ENCODE measurements at places on chromosomes 7 and 10. TPM values are rescaled to one million over a fixed set of nuclear protein-coding genes. Genes with fewer than 3 reads are reported as not detected.

GRCh38 chr7:138460176-138460648 lies at the start of gene TRIM24:
Gene TRIM24 (plus strand): TSS chr7:138460259. CDS start chr7:138460549, 290 bp downstream.
- no peak for DNase-seq
- peak within 1 kb of the TSS; percentile 84 for H3K4me3 ChIP-seq
- peak within 1 kb of the TSS; percentile 95 for H3K27ac ChIP-seq
- peaks cover 23% of the 10 kb centered on the region for H3K4me1 ChIP-seq

GRCh38 chr10:33373263-33373662 lies 38.8 kb upstream of the NRP1 start:
- no peak for DNase-seq
- no peaks in the 10 kb centered on the region for H3K36me3 ChIP-seq
- no peaks in the 10 kb centered on the region for H3K4me1 ChIP-seq
- no peak overlapping the region for H3K27ac ChIP-seq

- no peaks in the 10 kb centered on the region for H3K36me3 ChIP-seq
- no peaks in the 10 kb centered on the region for H3K27me3 ChIP-seq
- no peaks in the 10 kb centered on the region for H3K4me1 ChIP-seq
- H3K4me3 ChIP-seq: no peak overlapping the region
- H3K27ac ChIP-seq: no peak overlapping the region
- no peak for DNase-seq
Measured at GRCh38 chr10:36271627-36272340, 629.7 kb upstream of the FZD8 start.

DNA sequence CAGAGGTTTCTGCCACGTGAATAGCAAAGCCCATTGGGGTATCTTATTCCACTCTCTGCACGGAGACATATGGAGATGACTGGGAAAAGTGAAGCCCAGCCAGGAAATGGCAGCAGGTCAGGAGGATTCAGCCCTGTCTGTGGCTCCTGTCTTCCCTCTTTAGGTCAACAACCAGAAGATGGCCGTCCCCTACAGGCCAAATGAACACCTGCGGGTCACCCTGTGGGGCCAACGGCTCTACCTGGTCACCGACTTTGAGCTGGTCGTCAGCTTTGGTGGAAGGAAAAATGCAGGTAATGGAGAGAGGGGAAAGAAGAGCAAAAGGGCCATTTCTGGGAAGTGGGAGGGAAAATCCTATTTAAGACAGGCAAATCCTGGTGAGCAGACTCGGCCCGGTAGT lies 38.3 kb downstream of the EPHB4 start:
- H3K27ac ChIP-seq: no peak overlapping the region
- no peak overlapping the region for H3K4me3 ChIP-seq
- H3K27me3 ChIP-seq: no peaks in the 10 kb centered on the region
- H3K4me1 ChIP-seq: no peaks in the 10 kb centered on the region
- no peaks in the 10 kb centered on the region for H3K36me3 ChIP-seq
- DNase-seq: no peak

- no peaks in the 10 kb centered on the region for H3K36me3 ChIP-seq
- no peak overlapping the region for H3K4me3 ChIP-seq
- DNase-seq: no peak
- H3K4me1 ChIP-seq: no peaks in the 10 kb centered on the region
- H3K27me3 ChIP-seq: no peaks in the 10 kb centered on the region
Measured at GRCh38 chr7:156347132-156347531, 293.4 kb upstream of the RNF32 start.

- no peaks in the 10 kb centered on the region for H3K36me3 ChIP-seq
- no peaks in the 10 kb centered on the region for H3K4me1 ChIP-seq
- H3K27ac ChIP-seq: no peak overlapping the region
- no peak overlapping the region for H3K4me3 ChIP-seq
- no peaks in the 10 kb centered on the region for H3K27me3 ChIP-seq
Measured at GRCh38 chr10:82394122-82394521, 519.1 kb downstream of the NRG3 start.

DNA sequence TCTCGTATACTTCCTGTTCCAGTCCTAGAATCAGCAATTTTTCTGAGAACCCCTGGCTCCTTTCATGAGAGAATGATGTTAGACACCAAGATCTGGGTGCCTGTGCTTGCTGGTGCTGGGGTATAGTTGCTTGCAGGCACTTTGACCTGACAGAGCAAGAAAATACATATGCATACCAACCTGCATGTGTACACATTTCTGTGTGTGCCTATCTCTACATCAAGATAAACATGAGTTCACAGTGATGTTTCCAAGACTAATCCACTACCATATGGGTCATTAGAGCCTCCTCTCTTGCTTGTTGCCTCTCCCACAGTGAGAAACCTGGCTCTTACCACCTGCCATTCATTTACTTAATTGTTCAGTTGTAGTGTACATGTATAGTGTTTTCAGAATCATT lies 229.1 kb upstream of the IGFBP3 start:
- H3K36me3 ChIP-seq: no peaks in the 10 kb centered on the region
- no peaks in the 10 kb centered on the region for H3K4me1 ChIP-seq
- H3K4me3 ChIP-seq: no peak overlapping the region
- H3K27ac ChIP-seq: no peak overlapping the region

- H3K4me3 ChIP-seq: no peak overlapping the region
- no peaks in the 10 kb centered on the region for H3K36me3 ChIP-seq
- H3K27ac ChIP-seq: no peak overlapping the region
- DNase-seq: no peak
- no peaks in the 10 kb centered on the region for H3K4me1 ChIP-seq
- H3K27me3 ChIP-seq: no peaks in the 10 kb centered on the region
Measured at GRCh38 chr10:99461230-99461629, 30.8 kb upstream of the GOT1 start.

- no peaks in the 10 kb centered on the region for H3K27me3 ChIP-seq
- H3K4me1 ChIP-seq: peaks cover 32% of the 10 kb centered on the region
- no peaks in the 10 kb centered on the region for H3K36me3 ChIP-seq
- no peak for DNase-seq
Measured at GRCh38 chr7:121001234-121001906, 12.9 kb downstream of the CPED1 start.

DNA sequence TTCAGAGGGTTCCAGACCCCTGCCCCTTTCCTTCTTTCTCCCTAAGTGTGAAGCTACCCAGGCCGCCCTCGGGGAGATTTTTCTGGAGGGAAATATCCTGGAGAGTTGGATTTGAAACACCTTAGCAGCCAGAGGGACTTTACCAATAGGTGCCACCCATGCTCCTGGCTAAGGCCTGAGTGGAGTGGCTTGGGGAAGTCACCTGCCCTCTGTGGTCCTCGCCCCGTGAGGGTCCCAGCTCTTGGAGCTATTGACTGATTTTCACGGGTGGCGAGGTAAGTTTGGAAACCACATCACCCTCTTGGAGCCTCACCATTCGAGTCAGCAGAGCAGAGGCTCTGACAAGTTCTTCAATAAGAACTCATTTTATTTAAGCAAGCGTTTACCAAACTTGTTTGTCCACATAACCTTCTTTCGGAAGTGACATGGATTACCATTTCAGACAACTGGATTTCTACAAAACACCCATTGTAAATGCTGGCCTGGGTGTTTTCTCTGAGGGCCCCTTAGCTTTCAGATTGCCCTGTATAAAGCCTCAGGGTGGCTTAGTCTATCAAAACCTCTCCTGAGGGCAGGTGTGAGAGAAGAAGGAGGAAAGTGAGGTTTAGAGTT lies 20.4 kb downstream of the AQP1 start:
- H3K27ac ChIP-seq: no peak overlapping the region
- no peaks in the 10 kb centered on the region for H3K4me1 ChIP-seq
- no peak for DNase-seq
- no peak overlapping the region for H3K4me3 ChIP-seq

GRCh38 chr7:135160098-135160857 lies 10.2 kb downstream of the CYREN start:
- no peak overlapping the region for H3K4me3 ChIP-seq
- peaks cover 34% of the 10 kb centered on the region for H3K4me1 ChIP-seq
- H3K36me3 ChIP-seq: no peaks in the 10 kb centered on the region
- peak overlapping the region; percentile 56 for H3K27ac ChIP-seq
- DNase-seq: no peak

GRCh38 chr7:69844264-69844868 lies 246.1 kb downstream of the AUTS2 start:
- no peaks in the 10 kb centered on the region for H3K36me3 ChIP-seq
- no peak for DNase-seq
- H3K4me1 ChIP-seq: peaks cover 18% of the 10 kb centered on the region
- no peaks in the 10 kb centered on the region for H3K27me3 ChIP-seq
- H3K4me3 ChIP-seq: no peak overlapping the region

DNA sequence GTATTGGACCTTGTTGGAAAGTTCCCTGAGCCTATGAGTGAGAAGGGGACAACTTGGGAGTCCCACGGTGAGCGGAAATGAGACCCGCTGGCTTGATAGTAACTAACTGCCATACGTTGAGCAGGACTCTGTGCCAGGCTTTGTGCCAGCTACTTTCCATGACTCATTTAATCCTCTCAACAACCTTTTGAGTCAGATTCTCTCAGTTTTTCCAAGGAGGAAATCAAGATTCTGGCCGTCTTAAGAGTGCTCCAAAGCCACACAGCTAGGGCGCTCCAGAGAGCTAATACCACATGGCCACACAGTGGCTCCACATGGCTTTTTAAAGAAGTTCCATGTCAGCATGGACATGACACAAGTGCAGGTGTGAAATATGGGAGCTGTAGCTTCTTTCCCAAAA lies 55.7 kb downstream of the NOD1 start:
- H3K27ac ChIP-seq: no peak overlapping the region
- no peaks in the 10 kb centered on the region for H3K4me1 ChIP-seq
- DNase-seq: no peak
- no peak overlapping the region for H3K4me3 ChIP-seq

GRCh38 chr7:12975412-12975811 lies 288.0 kb downstream of the ARL4A start:
- H3K36me3 ChIP-seq: no peaks in the 10 kb centered on the region
- no peak overlapping the region for H3K27ac ChIP-seq
- no peaks in the 10 kb centered on the region for H3K4me1 ChIP-seq
- no peak overlapping the region for H3K4me3 ChIP-seq
- no peaks in the 10 kb centered on the region for H3K27me3 ChIP-seq

- H3K27ac ChIP-seq: no peak overlapping the region
- H3K4me1 ChIP-seq: no peaks in the 10 kb centered on the region
- DNase-seq: no peak
- no peak overlapping the region for H3K4me3 ChIP-seq
Measured at GRCh38 chr10:25682203-25682851, 251.7 kb upstream of the MYO3A start.

DNA sequence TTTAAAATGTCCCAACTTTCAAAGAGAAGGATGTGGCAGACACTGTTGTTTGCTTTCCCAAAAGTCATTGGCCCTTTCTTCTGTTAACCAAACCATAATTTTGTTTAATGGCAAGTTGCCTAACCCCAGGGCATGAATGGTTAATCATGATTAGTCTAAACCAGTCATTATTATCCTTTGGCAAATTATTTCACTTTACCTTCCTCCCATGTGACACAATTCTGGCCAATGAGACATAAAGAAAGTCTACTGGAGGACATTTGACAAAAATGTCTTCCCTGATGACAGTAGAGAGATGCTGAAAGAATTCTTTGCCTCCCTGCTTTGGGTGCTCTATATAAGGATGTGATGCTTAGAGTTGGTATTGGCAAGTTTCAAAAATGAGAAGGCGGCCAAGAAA lies 101.9 kb downstream of the PODXL start:
- H3K4me1 ChIP-seq: no peaks in the 10 kb centered on the region
- H3K27ac ChIP-seq: no peak overlapping the region
- H3K27me3 ChIP-seq: no peaks in the 10 kb centered on the region
- no peaks in the 10 kb centered on the region for H3K36me3 ChIP-seq
- no peak for DNase-seq
- H3K4me3 ChIP-seq: no peak overlapping the region

DNA sequence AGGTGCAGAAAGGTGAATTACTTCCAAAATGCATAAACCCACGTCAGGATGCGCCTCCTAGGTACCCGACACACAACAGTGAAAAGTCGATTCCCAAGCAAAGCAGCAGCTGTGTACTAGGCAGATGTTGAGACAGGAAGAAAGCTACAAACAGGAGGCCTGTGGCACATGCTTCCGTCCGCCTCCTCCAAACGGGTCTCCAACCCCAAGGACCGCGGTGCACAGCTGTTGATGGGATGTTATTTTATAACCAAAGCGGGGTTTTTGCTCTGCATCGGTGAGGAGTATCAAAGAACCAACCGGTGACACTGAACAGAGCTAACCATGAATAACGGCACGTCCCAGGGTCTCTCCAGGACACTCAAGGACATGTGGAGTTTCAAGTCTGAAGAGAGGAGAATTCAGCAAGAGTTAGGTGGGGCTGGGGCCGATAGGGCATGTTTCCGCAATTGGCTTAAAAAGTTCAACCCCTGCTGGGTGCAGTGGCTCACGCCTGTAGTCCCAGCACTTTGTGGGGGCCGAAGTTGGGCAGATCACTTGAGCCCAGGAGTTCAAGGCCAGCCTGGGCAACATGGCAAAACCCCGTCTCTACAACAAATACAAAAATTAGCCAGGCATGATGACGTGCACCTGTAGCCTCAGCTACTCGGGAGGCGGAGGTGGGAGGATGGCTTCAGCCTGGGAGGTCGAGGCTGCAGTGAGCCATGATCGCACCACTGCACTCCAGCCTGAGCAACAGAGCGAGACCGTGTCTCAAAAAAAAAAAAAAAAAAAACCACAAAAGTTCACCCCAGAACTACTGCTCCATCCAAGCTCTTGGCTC lies 108.0 kb downstream of the SMURF1 start:
- H3K4me1 ChIP-seq: peaks cover 6% of the 10 kb centered on the region
- H3K27me3 ChIP-seq: no peaks in the 10 kb centered on the region

DNA sequence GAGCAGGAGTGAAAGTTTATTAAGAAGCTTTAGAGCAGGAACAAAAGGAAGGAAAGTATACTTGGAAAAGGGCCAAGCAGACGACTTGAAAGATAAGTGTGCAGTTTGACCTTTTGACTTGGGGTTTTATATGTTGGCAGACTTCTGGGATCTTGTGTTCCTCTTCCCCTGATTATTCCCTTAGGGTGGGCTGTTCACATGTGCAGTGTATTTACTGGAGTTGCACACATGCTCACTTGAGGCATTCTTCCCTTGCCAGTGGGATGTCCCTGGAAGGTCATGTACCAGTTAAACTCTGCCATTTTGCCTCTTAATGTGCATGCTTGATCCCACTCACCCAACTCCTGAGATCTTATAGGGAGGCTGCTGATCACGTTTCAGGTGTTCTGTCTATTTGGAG lies 23.4 kb upstream of the ARHGAP12 start:
- no peak overlapping the region for H3K27ac ChIP-seq
- peaks cover 5% of the 10 kb centered on the region for H3K4me1 ChIP-seq
- no peaks in the 10 kb centered on the region for H3K27me3 ChIP-seq
- H3K36me3 ChIP-seq: no peaks in the 10 kb centered on the region

DNA sequence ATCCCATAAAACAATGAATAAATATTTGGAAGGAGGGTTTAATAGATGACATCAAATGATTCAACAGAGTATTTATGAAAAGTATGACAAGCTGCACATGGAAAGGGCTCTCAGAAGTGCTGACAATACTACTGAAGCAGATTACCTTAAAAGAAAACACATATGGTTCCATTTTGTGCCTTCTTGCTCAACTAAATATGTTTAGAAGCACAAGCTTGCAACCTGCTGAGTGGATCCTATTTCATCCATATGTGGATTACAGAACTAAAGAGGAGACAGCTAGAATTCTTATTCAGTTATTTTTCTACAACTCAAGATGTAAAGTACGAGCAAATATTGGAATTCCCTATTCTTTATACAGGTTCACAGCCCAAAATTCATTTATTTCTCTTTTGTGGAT lies 340.6 kb downstream of the TFEC start:
- no peaks in the 10 kb centered on the region for H3K4me1 ChIP-seq
- H3K27ac ChIP-seq: no peak overlapping the region
- DNase-seq: no peak
- no peaks in the 10 kb centered on the region for H3K27me3 ChIP-seq

CHCHD2 gene
- 306 TPM for total RNA-seq

EPHB6 gene
- total RNA-seq: 68.3 TPM

ABCC2 gene
- 1.7 TPM for total RNA-seq

GNAT3 gene
- not detected for total RNA-seq

APBB1IP gene
- 7.4 TPM for total RNA-seq

CUBN gene
- 4.4 TPM for total RNA-seq

SLC39A12 gene
- total RNA-seq: not detected

HPSE2 gene
- total RNA-seq: 10.6 TPM

SFTPA1 gene
- total RNA-seq: 2.9 TPM

SLIT1 gene
- 0.49 TPM for total RNA-seq

All from vagina (tissue), 2 donors.